T-helper 2 cell (primary cell): ENCODE measurements at places on chromosomes 6 and 20.

DNA sequence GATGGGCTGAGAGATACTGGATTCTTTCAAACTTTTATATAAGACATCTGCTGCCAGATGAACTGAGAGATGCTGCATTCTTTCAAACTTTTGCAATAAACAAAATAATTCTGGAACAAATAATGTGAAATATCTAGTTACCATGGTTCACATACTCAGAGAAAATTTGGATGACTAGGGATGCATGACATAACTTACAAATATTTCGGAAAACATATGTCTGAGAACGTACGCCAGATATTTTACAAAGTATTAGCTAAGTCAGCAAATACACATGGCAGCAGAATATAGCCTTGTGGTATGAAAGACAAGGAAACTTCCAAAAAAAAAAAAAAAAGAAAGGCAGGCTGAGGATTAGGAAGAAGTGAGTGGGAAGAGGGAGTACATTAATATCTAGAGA lies 113.3 kb upstream of the TRAF3IP2 start:
- DNase-seq, result no peak

GRCh38 chr20:20060234-20060998 lies 8.1 kb downstream of the CFAP61 start:
- no peak for DNase-seq

DNA sequence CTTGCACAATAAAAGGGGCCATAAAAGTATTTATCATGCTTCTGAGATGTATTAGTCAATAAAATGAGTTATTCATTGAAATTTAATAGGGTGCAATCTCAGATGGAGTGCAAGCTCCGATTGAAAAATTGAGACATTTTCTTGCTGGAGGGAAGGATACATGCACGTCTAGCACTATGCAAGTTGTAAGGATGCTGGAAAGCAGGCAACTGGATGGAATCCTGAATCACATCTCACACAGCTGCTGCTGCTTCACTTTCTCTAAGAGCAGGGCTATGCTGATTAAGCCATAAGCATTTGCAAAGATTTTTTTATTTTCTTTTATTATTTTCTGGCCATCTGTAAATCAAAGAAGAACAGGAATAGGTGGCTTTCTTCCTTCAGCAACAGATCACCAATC lies 308.8 kb upstream of the EPHA7 start:
- DNase-seq, result no peak

- DNase-seq, result no peak
Observed at GRCh38 chr20:1790386-1790785, 104.8 kb upstream of the SIRPA start.

- no peak for DNase-seq
Observed at GRCh38 chr6:168326294-168327261, 7.0 kb upstream of the DACT2 start.

- DNase-seq, result no peak
Observed at GRCh38 chr6:63660757-63661156, 25.2 kb downstream of the PHF3 start.

DNA sequence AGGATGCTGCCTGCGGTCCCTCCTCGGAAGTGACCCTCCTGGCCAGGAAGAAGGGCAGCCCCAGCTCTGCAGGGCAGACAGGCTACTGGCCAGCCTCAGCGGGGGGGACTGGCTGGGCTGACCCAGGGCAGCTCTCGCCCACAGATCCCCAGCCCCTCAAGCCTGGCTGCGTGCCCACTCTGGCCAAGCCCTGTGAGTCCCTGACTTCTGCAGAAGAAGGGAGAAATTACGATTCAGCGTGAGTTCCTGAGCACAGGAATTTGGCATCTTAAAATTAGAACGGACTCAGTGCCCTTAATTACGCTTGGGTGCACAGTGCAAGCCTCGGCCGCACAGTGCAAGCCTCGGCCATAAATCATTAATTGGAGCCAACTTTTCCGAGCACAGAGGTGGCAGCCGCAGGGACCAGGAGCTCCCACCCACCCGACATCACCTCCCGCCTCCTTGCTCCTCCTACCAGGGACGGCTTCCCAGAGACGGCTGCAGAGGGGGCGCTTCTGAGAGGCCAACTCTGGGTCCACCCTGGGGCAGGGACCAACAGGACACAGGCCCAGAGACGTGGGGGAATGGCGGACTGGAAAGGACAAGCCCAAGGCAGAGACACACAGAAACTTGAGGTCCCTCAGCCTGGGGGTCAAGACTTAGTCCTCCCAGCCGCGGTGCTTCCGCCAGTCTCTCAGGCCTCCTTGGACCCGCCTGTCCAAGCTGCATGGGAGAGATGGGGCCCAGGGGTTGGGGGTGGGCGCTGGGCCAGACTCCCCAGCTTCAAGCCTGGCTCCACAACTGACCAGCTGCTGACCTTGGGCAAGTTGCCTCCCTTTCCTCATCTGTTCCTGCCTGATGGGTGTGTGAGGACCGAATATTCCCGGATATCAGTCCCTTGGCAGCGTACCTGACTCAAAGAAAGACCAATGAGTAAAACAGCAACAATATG lies 165.4 kb downstream of the TAF4 start:
- DNase-seq, result no peak

DNA sequence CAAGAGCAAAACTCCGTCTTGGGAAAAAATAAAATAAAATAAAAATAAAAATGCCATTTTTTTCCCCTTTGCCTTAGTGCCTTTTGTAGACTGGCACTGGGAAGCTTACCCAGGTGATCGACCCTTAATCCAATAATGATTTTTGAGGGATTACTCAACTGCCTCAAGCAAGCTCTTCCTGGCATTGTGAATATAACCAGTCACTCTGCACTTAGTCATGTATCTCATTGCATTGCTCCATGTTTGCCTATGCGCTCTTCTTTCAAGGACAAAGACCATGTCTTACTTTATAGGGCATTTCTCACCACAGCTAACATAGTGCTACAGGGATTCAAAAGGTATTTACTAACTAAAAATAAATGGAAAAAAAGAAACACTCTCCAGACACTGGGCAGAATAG lies 13.0 kb downstream of the GFOD1 start:
- no peak for DNase-seq

DNA sequence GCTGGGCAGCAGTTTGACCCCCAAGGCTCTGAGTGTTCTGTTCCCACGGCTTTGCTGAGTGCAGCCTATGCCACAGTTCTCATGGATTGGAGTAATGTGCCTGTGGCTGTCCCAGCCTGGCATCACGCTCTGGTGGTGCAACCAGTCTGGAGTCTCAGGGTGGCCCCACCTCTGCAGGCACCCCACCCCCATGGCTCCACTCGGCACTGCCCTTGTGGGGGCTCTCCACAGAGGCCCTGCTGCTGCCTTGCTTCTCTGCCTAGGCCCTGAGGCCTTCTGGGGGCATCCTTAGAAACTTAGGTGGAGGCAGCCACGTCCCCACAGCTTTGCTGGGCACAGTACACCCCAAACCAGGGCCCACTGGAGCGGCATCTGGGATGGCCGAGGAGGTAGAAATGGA lies 25.4 kb upstream of the B4GALT5 start:
- no peak for DNase-seq

- no peak for DNase-seq
Observed at GRCh38 chr6:163712566-163712961, 298.0 kb downstream of the QKI start.

- DNase-seq, result no peak
Observed at GRCh38 chr6:27592481-27593199, 119.7 kb upstream of the ZNF184 start.

GRCh38 chr20:33291830-33292355 lies 8.9 kb downstream of the BPIFB1 start:
- peak; percentile 47 for DNase-seq

DNA sequence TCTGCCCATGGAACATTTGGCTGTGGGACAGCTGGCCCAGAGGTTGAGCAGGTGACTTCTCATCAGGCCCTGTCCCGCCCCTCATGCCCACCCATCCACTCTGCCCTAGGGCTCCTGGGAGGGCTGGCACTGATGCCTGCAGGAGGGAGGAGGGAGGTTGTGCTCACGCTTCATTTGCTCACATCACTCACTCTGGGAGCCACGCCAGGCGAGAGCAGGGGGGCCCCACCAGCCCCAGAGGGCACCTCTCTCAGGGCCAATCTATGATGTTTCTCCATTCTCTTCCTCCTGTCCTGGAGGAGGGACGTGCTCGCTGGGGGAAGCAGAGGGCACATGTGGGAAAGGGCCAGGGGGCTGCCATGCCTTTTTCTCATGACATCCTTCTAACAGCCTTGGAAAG lies 10.9 kb upstream of the GLP1R start:
- DNase-seq, result no peak

- DNase-seq, result no peak
Observed at GRCh38 chr6:168291450-168291849, 28.1 kb downstream of the DACT2 start.

GRCh38 chr6:39188571-39188970 lies 40.7 kb downstream of the KCNK5 start:
- no peak for DNase-seq
